ENCODE measurements at places on chromosomes 11 and 22. TPM values are rescaled to one million over a fixed set of nuclear protein-coding genes. Genes with fewer than 3 reads are reported as not detected.

The APOBEC3C gene
- total RNA-seq, result 25.1 TPM

The KRTAP5-7 gene
- not detected for total RNA-seq

The OAF gene
- total RNA-seq, result 23.7 TPM

The C11orf87 gene
- total RNA-seq, result 0.14 TPM

The ST14 gene
- 1.0 TPM for total RNA-seq

The UPB1 gene
- 1.1 TPM for total RNA-seq

The CARD18 gene
- total RNA-seq, result 0.63 TPM

GRCh38 chr11:65063532-65063931 lies 5.2 kb upstream of the NAALADL1 start:
- DNase-seq, result no peak

- DNase-seq, result no peak
Observed at GRCh38 chr11:68266121-68266891, 5.5 kb downstream of the C11orf24 start.

GRCh38 chr11:110089617-110090282 lies 3.4 kb upstream of the ZC3H12C start:
- no peak for DNase-seq

DNA sequence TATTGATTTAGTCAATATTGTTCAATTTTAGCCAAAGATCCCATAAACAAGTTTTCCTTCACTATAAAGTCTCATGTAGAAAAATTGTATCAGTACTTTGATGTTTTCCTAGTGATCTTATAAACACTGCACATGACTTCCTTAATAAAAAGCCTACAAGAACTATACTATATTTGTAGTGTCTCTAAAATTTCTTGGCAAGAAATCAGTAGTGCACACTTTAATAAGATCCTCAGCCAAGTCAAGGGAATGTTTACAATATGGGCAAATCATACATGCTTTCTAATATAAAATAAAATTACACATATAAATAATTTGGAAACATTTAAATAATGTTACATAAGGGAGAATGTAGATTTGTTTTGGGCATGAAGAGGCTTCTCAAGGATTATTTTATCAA lies 203.0 kb upstream of the CCDC179 start:
- DNase-seq, result no peak

DNA sequence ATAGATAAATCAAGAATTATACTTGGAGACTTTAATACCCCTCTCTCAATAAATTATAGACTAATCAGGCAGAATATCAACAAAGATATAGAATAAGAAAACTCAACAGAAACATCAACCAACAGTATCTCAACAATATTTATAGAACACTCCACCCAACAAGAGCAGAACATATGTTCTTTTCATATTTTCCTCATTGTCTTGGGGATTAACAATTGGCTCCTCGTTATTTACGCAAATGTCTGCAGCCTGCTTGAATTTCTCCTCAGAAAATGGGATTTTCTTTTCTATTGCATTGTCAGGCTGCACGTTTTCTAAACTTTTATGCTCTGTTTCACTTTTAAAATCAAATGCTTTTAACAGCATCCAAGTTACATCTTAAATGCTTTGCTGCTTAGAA lies 37.0 kb upstream of the FBLN1 start:
- DNase-seq, result no peak

DNA sequence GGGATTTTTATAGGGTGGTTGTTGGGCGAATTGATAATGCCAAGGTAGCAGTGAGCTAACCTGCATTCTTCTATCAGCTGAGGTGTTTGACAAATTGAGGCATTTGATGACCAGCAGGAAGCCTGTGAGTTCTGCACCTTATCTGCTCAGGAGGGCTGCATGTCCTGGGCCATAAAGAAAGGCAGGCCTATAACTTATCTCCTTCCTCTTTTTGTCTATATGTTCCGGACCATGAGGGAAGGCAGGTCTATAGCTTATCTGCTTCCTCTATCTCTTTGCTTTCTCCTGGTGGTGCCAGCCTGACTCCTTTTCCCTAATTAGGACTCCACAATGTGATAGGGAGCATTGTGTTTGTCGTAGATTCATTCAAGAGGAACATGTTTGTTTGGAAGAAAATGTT lies 8.6 kb upstream of the JAM3 start:
- no peak for DNase-seq

DNA sequence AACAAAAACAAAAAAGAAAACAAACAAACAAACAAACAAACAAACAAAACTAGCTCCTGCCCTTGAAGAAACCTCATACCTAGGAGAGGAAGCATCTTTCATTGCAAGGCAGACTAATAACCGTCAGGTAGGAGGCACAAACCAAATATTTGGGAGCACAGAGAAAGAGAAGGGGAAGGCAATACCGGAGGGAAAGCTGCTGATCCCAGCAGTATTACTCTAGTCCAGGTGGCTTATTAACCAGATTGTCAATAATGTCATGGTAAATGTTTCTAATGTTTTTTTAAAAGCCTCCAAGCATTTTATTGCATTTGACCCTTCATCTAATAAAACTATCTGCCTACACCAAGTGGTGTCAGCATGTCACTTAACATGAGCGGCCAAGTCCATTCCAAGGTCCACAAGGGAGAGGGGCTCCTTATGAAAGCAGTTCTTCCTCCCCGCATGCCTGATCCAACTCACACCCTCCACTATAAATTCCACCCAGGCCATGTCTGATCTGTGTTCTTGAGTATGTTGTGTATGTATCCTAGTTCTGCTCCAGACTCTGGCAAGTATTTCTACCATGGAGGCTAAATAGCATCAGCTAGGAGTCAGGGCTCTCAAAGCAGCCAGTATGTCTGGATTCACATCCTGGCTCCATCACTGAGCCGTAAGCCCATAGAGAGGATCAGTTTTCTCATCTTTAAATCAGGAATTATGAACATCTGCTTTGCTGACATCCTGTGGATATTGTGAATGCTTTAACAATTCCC lies 208.1 kb upstream of the TENM4 start:
- no peak for DNase-seq

- peak; percentile 49 for DNase-seq
Observed at GRCh38 chr22:29503811-29504372, 23.9 kb downstream of the NEFH start.

DNA sequence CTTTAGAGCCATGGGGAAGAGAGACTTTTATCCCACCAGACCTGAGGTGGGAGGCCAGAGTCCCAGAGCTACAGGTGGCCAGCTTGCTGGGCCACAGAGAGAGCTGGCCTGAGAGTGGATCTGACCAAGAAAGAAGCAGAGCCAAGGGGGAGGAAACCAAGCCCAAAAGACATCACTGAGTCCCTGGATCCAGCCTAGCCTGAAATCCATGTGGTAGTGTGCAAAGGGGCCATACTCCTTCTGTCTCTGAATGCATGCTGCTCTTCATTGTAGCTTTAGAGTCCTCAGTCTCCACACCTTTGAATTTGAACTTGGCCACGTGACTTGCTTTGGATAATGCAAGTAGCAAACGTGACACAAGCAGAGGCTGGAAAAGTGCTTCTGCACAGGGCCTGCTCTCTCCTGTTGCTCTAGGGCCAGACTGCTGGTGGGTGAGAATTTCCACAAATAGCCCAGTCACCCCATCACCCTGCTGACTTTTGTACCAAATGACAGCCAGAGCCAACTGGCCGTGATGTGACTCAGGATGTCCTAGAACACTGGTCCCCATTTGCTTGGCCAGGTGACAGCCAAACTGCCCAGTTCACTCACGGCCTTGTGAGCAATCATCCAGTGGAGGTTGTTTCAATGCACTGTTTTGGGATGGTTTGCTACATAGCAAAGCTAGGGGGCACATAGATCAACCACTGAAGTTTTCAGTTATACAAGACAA lies 93.6 kb downstream of the DHCR7 start:
- DNase-seq, result no peak

DNA sequence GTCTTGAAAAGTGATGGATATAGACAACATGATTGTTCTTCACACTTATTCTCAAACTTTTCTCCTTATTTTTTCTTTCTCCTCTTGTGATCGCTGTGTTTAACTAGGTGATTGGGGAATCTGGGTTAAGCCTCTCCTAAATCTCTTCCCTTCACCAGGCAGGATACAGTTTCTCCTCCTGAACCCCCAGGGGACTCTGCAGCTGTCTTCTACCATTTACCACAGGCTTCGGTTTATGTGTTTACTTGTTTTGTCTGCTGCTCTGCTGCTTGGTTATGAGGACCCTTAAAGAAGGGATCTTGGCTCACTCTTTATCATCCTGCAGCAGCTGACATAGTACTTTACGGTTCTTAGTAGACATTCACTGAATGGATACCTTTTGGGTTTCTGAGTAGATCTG lies 124.2 kb downstream of the NCAM1 start:
- no peak for DNase-seq

- peak; percentile 72 for DNase-seq
Observed at GRCh38 chr11:44568658-44569473, 3.4 kb downstream of the CD82 start.

DNA sequence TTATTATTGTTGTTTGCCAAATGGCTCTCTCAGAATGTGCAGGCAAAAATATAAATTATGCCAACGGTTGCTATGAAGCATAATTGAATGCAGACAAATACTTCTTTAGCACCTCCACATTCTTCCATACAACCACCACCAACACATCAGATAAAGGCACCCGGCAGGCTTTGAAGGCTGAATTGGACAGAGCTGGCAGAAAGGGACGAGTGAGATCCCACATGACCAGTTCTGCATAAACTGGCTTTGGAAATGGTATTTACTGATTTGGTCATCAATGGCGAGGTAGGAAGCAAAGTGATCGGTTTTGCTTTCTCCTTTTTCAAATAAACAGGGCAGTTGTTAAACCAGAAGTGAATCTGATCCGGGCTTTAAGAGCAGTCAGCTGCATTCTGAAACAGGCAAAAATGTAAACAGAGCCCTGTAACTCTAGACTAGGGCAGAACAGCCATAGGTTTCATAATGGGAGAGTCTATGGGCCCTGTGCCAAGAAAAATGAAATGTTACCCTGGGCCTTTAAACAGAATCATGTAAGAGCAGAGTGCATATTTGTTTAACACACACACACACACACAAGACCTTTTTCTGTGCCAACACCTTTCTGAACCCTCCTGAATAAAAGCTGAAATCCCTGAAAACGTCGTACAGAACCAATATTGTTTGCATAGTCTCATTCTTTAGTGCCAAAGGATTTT lies 97.7 kb downstream of the MPPED2 start:
- DNase-seq, result no peak

GRCh38 chr11:120773501-120774031 lies 250.3 kb upstream of the TBCEL start:
- DNase-seq, result no peak

All from left ventricle myocardium inferior (tissue), 1 donor.